Activated naive CD4-positive, alpha-beta T cell (primary cell): ENCODE measurements at places on chromosomes 11 and 22.

DNA sequence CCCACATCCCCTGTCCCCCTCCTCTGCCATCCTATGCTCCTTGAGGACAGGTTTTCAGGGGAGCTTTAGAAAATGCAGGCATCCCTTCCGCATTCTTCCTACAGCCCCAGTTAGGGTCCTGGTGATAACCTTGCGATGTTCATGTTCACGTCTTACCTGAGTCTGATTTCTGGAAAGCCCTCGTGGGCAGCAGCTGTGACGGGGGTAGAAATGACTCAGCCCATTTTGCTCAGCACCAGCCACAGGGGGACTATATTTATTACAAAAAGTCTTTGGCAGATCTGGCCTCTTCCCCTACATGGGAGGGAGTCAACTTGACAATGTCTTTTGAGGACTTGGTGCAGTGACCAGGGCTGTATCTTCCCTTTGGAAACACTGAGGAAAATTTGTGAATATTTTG is 12.3 kb downstream of the PKNOX2 start:
- DNase-seq: no peak

DNA sequence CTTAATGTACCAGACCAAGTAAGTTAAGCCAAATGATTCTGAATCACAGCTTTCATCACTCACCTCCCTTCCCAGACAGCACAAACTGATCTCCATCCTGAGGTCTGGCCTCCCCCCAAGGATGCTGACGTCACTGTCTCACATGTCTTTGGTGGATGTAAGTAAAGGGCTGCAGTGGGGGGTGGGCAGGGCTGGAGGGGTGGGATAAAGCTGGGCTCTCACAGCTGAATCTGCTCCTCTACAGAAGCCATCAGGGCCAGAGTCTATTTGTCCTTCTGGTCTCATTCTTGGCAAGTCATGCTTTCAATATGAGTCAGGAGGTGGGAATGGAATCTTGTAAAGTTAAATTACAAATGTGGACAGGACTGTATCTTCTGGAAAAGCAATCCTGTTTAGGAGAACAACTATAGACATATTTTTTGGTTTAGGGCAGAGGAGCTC is 32.7 kb downstream of the P4HA3 start:
- no peak for DNase-seq

DNA sequence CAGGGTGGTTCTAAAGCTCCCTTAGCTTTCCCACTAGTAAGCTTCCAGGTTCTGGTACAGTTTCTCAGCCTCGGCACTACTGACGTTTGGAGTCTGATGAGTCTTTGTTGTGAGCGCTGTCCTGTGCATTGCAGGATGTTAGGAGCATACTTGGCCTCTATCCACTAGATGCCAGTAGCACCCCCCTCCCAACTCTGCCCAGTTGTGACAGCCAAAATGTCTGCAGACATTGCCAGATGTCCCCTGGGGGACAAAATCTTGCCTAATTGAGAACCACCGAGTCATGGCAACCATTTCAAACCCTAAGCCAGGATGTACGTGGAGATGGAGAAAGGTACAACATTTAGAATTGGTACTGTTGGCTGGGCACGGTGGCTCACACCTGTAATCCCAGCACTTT is 68.7 kb downstream of the PTPRJ start:
- no peak for DNase-seq

GRCh38 chr11:77661670-77662069 is 24.1 kb upstream of the CLNS1A start:
- DNase-seq: no peak

- DNase-seq: no peak
These were observed 4.5 kb downstream of the NDUFA6 start for GRCh38 chr22:42086051-42086450.

DNA sequence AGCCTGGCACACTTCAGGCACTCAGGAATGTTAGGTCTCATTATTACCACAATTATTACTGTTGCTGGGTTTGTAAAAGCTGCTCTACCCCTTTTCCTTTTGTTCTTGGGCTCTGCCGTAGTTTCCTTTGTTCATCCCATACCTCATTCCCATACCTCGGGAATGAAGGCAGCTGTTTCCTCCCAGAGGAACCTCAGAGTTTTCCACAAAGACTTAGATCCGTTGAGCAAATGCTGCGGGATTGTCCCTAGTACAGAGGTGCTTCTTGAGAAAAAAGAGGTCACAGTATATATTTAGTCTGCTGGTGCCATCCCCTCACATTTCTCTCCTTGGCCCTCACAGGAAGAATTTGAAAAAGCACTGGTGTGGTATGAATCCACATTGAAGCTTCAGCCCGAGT is 134.7 kb downstream of the TTC17 start:
- no peak for DNase-seq

- no peak for DNase-seq
These were observed 22.7 kb upstream of the SCN2B start for GRCh38 chr11:118199135-118199534.

DNA sequence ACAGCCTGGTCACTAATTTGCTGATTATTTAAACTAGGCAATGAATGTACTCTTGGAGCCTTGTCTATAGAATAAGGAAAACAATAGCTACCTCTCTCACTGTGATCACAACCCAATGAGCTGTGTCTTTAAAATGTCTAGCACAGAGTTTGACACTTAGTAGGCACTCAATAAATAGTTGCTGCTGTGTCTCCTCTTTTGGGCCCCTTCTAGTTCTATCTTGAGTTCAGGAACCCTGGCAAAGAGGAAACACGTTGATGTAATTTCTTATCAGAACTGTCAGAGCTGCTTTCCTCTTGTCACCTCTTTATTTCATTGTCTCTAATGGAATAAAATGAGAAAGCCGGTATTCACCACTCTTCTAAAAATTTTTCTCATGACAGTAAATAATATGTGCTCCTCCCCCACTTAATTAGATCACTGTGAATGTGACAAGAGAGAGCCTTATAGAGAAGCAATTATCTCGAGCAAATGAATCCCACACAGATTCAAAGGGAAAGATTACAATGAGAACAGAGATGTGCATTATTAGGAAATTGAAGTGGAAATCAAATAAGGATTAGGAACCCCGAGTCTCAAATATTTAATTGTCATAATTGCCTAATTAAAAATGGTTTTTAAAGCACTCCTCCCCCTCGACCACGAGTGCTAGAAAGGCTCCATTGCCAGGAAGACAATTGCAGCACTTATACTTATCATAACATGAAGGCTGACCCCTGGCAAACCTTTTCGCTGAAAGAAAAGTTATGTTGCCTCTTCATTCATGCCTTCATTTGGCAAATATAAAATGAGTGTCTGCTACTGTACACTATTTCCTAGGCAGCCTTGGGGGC is 175.0 kb upstream of the BDNF start:
- no peak for DNase-seq

DNA sequence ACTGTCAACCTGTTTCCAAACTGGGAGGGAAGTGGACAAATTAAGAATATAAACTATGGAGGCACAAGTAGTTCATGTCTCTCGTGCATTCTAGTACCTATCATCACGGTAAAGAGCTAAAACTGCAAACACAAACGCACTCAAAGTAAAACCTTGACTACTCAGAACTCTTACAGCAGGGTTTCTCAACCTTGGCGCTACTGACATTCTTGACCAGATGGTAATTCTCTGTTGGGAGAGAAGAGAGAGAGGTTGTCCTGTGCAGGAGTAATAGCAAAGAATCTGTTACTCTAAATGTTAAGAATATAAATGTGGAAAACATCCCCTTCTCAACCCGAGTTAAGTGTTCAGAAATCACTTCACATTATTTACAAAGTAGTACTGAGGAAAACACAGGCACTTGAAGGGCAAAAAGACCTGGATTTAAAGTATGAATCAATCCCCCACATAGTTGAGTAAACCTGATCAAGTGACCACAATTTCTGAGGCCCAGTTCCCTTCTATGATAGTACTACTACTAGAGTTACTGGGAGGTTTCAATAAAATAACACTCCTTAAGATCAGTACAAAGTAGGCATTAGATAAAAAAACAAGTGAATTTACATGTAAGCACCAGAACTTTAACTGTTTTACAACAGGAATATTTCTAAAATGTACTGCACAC is 73.1 kb upstream of the ARHGAP32 start:
- DNase-seq: no peak

DNA sequence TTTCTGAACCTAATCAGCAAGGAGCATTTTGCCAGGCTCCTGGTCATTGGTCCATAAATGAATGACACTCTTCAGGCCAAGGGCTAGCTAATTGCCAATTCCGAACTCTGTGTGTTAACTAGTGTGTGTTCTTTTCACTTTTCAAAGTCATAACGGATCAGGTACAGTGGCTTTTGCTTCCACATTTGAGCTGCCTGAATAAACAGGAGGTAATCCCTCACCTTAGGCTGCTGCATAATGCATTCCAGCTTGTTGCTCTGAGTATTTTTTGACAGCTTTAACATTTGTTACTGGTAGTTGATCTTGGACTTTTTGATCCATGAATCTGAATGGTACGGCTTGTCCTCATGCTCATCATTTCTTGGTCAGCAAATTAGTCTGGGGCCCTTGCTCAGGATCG is 485.1 kb downstream of the CNTN5 start:
- DNase-seq: no peak

GRCh38 chr11:65298131-65298535 is 16.5 kb upstream of the CDC42EP2 start:
- no peak for DNase-seq

DNA sequence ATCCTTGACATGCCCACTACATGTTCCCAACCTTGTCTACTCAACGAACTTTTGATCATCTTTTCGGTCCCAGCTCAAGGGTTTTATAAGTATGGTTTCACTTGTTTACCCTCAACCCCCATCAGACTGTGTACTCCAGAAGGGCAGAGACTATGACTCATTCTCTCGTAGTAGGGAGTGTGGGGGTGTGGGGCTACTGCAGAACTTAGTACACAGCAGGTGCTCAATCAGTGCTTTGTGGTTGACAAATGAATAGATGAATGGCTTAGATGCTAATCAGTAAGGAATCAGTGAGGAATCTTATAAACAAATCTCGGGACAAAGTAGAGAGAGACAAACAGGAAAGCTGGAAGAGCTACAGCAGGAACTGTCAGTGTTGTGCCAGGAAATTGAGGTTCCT is 151.7 kb upstream of the PLET1 start:
- DNase-seq: no peak

DNA sequence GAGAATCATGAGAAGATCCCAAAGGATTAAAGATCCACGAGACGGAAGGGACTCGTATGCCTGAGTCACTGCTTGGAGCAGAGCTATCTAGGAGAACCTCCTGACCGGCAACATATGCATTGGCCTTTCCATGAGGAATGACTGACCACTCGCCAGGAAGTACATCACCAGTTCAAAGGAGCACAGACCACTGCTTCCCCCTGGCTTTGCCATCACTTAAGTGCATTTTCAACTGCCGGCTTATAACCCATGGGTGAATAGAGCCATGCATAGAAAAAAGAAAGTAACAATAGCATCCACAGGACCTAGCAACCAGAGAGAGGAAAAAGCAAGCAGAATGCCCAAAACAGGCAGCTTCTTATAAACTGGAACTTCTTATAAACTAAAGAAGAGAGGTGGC is 98.3 kb upstream of the ZC3H12C start:
- no peak for DNase-seq
